NCI-H1930 (cell line): ENCODE measurements at places on chromosomes 1 and 21.

DNA sequence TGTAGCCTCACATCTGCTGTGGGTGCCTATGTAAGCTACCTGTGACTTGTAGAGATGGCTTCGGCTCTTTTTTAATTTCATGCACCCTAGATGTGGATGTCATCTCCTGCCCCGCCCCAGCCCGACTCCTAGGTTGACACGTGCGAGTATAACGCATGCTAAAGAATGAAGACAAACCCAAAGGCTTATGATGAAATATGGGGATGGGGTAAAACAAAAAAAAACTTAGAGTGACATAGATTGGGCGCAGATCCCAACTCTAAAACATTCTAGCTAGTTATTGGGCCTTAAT lies 613 bp upstream of the ERO1B start:
- DNase-seq: no peak

- DNase-seq: no peak
Measured at GRCh38 chr1:87598429-87598828, 269.7 kb downstream of the LMO4 start.

- DNase-seq: no peak
Measured at GRCh38 chr1:28909198-28909597, 5.2 kb upstream of the EPB41 start.

- DNase-seq: no peak
Measured at GRCh38 chr1:156948708-156949107, 28.3 kb downstream of the LRRC71 start.
